ENCODE measurements at places on chromosomes 6 and 20.
A peak's percentile ranks its signal among the peaks of the same experiment; 100 is the strongest.

DNA sequence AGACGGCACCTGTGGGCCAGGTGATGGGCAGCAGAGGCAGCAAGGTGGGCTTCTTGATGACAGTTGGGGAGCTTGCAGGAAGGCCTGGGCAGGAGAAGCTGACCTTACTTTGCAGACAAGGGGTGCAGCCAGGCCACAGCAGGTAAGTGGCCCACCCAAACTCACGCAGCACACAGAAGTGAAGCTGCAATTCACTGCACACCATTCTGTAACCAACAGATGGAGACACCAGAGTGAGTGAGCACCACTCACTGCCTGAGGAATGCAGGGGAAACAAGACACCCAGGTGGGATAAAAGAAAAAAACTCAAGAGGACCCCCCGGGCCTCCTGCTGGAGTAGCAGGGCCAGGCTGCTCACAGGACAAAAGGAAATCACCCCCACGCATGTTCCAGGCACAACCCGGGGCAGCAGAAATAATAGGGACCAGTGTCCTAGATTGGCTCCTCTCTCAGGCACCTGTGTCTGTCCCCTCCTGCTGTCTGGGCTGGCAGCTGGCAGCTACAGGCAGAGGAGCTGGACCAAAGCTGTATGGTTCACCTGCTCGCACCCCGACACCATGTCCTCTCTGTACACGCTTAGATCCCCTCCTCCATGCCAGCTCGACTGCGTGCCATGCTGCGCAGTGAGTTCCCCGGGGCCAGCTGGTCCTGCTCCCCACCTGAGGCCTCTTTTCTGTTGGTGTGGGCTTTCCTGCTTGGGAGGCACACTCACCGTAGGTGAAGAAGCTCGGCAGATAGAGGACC, 4.9 kb downstream of the MTCH1 start:
- DNase-seq = no peak

- DNase-seq = peak; percentile 79
Observed at GRCh38 chr6:36962874-36963273, 8.3 kb downstream of the PI16 start.

DNA sequence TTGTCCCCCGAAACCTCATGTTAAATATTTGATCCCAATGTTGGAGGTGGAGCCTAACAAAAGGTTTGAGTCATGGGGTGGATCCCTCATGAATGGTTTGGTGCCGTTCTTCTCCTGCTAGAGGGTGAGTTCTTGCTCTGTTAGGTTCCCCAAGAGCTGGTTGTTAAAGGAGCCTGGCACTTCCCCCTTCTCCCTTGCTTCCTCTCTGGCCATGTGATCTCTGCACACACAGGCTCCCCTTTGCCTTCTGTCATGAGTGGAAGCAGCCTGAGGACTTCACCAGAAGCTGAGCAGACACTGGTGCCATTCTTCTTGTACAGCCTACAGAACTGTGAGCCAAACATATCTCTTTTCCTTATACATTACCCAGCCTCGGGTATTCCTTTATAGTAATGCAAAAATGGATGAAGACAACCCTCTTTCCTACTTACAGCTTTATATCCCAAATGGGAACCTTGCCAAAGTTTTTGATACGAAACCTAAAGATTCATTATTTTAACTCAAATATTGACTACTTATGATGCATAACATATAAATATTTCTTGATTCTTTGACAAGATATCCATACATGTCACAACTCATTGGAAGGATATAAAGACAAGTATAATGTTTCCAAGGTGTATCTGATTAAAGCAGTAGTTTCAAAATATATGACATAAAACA, 61.0 kb downstream of the RNF182 start:
- no peak for DNase-seq

DNA sequence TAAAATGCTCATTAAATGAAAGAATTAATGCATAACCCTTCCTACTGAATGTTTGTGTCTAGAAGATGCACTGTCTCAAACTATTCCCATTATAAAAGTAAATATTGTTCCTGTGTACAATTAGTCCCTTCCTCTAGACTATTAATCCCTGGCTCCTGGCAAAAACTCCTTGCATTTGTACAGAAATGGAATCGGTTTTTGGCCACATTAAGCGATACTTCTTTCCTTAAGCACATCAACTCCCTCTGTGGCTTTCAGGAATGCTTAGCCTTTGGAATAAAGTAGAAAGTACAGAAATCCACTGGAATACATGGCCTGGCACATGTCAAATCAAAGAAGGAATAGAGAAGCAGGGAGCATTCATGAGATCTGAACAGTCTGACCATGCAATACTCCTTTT, 179.8 kb downstream of the GMPR start:
- DNase-seq = no peak

- DNase-seq = no peak
Observed at GRCh38 chr6:139982652-139983295, 608.3 kb upstream of the CITED2 start.

GRCh38 chr20:37123441-37123840, 27.6 kb upstream of the RBL1 start:
- no peak for DNase-seq

GRCh38 chr6:107267634-107268033, 152.3 kb upstream of the BEND3 start:
- DNase-seq = no peak

GRCh38 chr6:40743690-40744446, 156.7 kb upstream of the LRFN2 start:
- no peak for DNase-seq

DNA sequence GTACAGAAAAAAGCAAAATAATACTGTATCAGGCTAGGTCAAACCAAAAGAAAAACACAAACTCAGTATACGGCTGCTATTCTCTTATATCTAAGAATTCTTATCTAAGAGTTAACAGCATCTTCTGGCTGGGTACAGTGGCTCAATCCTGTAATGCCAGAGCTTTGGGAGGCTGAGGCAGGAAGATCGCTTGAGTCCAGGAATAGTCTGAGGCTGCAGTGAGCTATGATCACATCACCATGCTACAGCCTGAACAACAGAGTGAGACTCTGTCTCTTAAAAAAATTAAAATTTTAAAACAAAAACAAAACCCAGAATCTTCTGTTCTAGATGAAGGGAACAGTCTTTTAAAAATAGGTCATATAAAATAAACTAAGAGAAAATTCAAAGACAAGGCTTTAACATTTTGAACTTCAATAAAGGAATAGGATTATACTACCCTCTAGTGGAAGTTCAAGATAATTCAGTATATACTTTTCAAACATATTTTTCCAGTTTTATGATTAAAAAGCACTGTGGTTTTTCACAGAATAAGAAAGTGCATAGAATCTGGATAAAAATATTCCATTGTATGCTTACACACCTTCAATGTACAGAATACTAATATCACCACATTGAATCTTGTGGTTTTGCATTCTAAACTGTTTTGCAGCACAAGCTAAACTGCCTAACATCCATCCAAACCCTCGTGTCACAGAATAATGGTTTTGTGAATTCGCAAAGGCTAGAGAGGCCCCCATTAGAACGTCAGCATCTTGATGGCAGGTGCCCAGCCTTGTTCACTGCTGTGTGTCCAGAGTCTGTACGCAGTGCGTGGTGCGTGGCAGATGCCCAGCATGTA, 39.3 kb downstream of the DTNBP1 start:
- no peak for DNase-seq

- DNase-seq = peak; percentile 40
Observed at GRCh38 chr20:58308680-58309527, 611 bp upstream of the RAB22A start.

DNA sequence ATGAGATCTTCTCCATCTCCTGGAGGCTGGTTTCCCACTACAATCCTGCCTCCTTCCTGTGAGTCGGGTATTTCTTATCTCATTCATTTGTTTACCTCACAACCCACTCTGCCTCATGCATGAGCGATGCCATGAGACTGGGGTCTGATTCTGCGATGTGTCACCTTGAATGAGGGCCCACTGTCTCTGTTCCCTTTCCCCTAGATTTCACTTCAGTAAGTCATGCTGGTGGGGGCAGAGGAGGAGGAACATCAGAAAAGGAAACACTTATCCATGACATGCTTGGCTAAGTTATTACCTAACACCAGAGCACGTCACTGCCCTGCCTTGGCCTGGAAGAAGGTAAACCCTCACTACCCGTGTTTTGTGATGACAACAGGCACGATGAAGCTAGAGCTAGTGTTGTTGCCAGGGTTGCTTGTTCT, 337.4 kb upstream of the PRDM1 start:
- DNase-seq = no peak

- DNase-seq = no peak
Observed at GRCh38 chr6:44284121-44284520, 13.9 kb downstream of the TMEM151B start.

DNA sequence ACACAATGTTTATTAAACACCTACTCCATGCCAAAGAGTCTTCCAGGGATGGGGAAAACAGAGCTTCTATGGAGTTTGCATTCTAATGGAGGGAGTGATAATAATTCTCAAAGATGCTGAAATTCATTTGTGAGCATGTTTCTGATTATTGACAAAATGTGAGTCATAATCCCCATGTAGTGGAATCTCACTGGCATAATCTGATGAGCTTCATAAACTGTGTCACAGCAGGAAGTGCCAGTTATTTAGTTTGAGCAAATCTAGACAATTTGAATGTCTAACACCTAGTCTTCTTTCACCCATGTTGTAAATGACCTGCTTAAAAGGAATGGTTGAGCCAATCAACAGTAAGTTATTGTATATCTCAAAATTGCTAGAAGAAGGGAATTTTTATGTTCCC, 95.1 kb downstream of the KCNQ5 start:
- no peak for DNase-seq

DNA sequence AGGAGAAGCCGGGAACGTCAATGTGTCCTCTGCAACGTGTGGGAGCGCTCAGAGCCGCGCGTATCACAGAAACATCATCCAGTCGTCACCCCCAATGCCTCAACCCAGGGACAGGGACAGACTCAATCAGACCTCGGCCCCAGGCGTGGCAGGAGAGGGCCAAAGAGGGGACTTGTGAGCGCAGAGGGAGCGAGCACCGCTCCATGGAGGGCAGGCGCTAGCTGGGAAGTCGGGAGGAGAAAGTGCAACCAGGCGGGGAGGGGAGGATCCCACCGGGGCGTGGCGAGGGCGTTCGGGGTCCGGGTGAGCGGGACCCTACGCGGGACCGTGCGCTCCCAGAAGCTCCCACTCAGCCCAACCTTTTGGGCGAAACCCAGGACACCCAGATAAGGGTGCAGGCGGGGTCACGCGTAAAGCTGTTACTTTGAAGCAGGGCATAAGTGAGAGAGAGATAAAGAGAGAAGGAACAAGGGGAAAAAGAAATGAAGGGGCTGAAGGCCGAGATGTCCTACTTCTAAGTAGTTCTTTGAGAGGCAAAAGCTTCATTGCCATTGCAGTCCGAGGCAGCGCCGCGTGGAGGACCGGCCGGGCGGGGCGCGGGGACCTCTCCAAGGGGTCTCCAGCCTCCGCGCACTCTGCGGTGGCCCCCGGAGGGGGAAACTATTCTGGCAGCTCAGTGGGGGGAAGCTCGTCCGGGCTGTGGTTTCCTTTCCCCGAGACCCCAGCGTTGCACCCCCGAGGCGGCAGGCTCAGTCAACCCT, 862 bp upstream of the SOBP start:
- DNase-seq = no peak

- DNase-seq = no peak
Observed at GRCh38 chr6:133369773-133370272, 128.7 kb downstream of the EYA4 start.

GRCh38 chr6:139529420-139529819, 155.0 kb upstream of the CITED2 start:
- no peak for DNase-seq

GRCh38 chr20:376089-376488, 4.5 kb upstream of the TRIB3 start:
- DNase-seq = no peak

DNA sequence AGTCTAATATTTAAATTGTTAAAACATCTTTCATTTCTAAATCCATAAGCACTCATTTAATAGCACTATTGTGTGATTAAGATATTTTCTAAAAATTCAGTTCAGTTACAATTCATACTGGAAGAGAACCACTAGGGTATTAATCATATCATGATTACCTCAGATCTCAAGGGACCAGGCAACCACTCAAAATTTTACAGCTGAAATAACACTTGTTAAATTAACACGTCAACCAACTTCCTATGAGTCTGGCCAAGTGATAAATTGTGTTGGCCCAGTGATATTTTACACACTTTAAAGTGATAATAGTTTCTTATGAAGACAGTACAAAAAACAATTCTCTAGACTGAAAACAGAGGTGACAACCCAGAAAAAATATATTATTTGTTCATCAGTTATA, 869.0 kb upstream of the ADGRB3 start:
- no peak for DNase-seq

DNA sequence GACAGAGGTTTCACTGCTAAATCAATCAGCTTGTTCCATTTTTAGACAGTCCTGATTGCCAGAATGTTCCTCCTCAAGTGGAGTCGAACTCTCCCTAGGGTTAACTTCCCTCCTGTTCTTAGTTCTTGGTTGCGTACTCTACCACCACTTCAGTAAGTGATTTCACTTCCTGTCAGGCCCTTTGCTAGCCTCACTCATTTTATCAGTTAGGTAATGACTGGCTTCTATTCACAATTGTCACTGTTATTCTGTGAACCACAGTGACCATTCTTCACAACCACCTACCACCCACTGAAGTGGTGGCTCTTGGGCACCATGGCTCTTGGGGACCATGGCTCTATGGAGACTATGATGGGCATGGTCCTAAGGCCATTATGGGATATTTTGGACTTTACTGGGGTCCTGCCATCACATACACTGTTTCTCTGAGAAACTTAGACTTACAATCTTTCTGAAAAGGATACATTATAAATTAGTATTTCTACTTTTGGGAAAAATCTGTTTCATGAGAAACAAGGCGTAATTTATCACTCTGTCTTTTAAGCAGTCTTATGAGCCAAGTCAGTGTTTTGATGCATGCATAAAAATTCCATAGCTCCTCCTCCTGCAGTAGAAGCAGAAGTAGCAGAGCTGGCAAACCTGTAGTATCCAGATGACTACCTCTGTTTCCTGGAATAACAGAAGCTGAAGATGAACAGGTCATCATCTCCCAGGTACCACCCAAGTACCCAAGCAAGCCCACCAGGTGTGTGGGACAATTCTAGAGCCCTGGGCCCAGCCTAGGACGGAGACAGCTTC, 66.3 kb downstream of the ATXN1 start:
- DNase-seq = no peak

DNA sequence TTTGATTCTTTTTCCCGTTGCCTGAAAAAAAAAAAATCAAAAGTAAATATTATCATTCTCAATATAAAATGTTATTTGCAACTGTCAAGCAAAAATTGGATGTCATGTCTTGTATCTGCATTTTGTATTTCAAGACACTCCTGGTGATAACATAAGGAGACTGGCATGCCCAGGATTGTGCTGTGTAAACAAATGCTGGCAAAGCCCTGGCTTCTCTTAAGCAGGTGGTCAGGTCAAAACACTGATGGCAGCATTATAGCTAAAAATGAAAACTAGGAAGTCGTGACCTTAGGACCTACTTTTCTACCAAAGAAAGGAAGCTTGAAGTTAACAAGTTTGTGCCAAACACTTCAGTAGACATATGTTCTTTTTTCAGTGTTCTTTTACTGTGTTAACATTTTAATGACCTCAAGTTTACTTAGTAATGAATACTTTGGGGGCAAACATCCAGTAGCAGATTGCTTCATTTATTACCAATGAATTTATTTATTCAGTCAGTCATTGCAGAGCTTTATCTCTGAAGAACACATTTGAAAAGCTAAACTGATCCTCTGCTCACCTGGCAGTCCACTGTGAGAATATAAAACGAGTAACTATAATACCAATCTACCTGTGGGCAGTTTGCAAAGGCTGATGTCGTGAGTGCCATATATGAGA, 243.1 kb upstream of the FLRT3 start:
- DNase-seq = no peak

All from activated CD4-positive, alpha-beta T cell treated with anti-CD3 and anti-CD28 coated beads, Interleukin-2, amount 50 U/mL, for 4 hours (primary cell).